ENCODE measurements at places on chromosomes 2 and 18.

DNA sequence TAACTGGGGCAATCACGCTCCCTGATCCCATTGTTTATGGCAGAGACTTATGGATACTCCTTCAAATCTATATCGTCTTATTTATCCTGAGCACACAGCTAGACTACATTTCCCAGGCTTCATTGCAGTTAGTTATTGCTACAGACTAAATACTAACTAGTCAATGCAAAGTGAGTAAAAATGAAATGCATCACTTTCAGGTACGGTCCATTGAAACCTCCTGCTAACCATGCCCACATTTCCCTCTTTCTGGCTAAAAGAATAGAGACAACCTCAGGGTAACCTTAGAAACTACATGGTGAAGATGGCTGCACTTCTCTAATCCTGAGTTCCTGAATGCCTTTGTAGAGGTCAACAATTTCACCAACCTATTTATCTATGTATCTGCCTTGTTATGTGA is 437.4 kb downstream of the EPHA4 start:
- no peak for DNase-seq

DNA sequence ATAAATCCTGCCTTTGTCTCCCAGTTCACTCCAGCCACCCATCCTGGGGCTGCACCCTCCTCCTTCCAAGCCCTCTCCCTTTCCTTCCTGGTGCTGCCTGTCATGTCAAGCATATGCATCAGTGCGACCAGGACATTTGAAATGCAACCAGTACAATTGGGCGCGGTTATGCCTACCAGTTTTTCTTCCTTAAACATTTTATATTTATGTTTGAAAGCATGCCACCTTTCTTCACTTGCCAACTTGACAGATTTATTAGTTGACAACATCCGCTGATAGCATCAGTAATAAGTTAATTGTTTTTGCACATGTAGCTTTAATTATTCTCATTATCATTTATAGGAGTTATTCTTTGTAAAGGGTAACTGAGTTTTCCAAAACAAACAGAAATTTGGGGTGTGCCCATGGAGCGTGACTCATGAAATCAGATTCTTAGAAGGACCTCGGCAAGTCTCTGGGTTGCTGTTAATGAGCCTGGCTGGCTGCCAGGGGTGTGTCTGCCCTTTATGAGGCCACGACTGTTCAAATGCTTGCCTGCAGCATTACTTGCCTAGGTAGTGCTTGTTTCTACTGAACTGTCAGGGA is 32.8 kb upstream of the IL1B start:
- DNase-seq: peak; percentile 94

- DNase-seq: no peak
Observed at GRCh38 chr2:104120171-104120570, 733.7 kb upstream of the POU3F3 start.

DNA sequence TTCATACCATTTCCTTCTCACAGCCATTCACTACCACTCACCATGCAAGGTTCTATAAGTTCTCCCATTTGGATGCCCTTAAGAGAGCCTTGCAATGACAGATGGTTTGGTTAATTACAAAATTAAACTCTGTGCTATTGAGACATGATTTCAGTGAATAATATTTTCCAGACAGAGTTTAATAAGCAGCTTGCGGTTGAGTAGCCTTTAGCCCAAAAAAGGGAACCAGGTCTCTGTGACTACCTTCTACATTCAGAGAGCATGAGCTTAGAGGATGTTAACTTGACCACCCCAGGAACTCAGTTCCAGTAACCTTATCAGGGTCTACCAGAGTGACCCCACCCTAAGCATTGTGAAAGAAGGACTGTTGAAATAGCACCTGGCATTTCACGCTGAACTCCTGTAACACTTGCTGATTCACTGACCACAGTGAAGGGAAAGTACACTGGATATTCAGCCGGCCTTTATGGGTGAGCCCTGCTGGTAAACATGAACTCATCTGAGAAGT is 1173.1 kb upstream of the ZEB2 start:
- DNase-seq: peak; percentile 40

- DNase-seq: no peak
Observed at GRCh38 chr2:7239078-7239477, 321.9 kb downstream of the RNF144A start.

DNA sequence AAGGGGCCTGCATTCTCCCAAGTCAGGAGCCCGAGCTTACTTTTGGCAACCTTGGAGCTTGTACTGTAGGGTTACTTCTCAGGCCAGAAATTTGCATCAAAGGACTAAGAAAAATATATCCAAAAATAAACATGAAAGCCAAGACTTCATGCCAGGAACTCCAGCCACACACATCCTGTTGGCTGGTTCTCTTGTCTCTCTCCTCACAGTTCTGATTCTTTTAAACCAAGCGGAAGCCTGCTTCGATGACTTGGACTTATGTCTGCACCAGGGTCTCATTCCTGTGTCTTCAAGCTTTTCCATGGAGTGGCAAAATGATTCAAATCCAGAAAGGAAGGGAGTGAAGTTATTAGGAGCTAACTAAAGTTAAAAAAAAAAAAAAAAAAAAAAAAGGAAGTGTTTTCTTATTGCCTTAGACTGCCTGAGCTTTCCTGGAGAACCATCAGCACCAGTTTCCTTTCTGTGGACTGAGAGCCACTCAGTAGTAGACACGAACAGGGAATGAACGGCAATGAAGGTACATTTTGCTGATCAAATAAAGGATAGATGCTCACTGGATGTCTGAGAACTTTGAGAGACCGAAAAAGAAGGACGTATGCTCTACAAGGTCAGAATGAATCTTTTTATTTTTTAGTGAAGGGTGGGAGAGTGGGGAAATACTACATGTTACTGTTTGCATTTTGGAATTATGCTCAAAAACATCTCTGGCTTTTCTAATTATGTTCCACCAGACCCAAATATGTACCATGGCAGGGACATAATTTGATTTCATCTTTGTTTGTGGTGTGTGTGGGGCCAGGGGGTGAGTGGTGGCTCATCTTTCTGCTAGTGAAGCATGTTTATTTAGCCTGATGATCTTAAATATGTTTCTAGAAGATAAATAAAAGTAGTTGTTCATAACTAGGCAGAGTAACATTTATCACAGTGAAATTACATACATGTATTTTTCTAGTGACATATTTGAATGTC is 86.0 kb downstream of the RAPGEF4 start:
- peak; percentile 22 for DNase-seq

DNA sequence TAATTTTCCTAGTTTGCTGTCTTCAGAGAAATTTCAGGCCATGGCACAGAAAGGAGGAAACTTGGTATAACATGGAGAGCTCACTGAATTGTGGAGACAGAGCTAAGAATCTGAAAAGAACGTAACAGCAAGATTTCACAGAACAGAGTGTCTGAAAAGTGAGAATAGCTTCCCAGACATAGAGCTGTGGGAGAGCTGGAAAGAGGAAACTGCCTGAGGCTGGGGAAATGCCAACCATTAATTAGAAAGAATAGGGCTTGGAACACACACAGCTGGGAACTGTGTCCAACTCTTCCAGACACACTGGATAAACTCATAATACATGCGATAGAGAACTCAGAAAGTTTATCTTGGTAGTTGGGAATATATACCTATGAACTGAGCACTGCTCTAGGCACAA is 51.6 kb upstream of the KYNU start:
- peak; percentile 75 for DNase-seq

DNA sequence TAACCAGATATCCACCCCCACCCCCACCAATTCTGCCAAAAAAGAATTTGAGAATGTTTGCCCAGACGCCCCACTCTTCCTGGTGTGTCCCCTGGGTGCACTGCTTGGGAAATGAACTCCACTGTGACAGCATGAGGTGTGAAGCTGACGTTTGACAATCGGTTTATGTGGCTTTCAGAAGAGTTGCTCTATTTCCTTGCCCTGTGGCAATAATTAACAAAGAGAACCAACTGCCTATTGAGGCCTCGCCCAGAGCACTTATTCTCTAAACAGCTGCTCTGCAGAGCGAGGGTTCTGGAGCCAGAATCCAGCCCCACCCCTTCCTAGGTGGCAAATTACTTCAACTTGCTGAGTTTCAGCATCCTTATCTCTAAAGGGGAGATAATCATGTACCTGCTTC is 115.8 kb upstream of the SIX3 start:
- no peak for DNase-seq

- DNase-seq: no peak
Observed at GRCh38 chr18:32346671-32347070, 124.0 kb downstream of the GAREM1 start.

DNA sequence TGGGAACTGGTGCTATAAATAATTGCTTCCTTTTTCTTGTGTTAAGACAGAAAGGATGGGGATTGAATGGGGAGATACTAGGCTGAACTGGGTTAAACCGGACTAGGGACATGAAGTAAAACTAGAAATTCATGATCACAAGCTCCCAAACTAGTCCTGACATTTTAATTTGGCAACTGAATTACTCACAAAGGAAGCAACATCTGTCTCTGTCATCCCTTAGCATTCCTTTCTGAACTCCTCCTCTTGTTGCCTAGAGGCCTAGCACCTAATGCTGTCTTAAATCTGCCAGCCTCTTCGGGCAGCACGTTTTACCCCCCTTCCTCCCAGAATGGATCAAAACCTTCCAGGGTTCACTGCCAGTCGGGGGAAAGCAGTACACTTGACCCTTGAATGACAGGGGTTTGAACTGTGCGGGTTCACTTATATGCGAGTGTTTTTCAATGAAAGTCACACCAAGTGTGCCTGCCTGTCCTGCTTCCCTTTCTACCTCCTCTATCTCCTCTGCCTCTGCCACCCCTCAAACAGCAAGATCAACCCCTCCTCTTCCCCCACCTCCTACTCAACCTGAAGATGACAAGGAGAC is 8.2 kb downstream of the KCTD1 start:
- peak; percentile 80 for DNase-seq

DNA sequence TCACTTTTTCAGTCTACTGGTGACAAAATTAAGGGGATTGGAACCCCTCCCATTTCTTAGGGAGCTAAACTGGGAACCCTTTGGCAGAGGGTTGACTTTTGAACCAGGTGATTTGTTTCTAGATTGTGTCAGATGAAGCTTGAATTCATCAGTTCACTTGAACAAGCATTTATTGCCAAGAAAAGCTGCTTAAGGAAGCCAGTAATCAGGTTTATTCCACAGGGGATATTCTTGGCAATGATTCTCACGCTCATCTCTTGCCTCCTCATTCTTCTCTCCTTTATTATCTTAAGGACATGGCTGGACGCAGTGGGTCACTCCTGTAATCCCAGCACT is 101.0 kb downstream of the ALPK2 start:
- no peak for DNase-seq

DNA sequence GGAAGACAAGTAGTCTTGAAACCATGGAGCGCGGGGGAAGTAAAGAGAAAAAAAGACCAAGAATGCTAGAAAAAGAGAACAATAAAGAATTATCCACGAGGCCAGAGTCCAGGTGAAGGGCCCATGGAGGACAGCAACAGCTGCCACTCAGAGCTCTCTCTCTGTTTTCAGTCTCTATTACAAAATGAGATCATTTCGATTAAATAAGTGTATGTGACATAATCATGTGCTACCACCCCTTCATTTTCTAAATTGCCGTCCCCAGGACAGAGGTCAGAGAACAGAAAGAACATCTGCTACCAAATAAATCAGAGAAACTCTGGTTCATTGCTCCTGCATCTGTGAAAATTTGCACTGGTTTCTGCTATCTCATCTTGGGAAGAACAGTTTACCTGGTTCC is 838.7 kb downstream of the RNF144A start:
- DNase-seq: no peak

DNA sequence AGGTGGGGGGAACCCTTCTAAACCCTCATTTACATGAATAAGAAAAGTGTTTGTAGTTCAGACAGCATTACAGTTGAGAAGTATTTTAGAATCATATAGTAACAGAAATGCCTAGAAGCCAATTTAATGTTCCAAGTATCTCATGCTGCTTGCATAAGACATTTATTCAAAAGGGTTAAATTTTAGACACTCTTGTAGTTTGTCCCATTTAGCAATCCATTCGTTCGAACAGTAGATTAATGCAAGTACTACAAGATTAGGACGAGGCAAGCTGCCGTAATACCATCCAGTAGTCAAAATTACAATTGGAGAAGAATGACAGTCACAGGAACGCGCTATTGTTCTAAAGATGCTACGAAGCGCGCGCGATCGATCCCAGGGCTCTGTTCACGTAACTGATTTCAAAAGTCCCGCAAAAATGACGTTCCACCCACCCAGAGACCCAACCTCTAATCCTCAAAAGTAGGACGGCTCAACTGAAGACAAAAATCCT is 1.2 kb downstream of the TMEM237 start:
- DNase-seq: no peak

- peak; percentile 32 for DNase-seq
Observed at GRCh38 chr2:235533198-235533597, 39.4 kb downstream of the AGAP1 start.

- no peak for DNase-seq
Observed at GRCh38 chr2:66414896-66415295, 20.0 kb upstream of the MEIS1 start.

DNA sequence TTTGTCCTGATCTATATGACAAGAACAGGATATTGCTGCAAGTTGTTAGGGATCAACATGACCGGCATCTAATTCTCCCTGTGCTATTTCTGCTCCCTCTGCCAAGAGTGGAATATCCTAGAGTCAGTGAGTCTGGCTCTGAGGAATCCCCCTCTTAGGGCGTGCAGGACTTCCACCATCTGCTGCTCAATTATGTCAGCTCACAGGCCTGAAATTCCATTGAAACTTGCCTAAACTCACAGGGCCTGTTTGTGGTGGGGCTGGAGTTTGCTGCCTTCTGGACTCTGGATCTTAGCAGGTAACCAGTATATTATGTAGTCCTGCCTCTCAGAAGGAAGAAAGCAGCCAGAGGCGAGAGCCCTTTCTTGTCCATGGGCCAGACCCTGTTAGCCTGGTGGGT is 323.0 kb downstream of the TSN start:
- DNase-seq: peak; percentile 56

DNA sequence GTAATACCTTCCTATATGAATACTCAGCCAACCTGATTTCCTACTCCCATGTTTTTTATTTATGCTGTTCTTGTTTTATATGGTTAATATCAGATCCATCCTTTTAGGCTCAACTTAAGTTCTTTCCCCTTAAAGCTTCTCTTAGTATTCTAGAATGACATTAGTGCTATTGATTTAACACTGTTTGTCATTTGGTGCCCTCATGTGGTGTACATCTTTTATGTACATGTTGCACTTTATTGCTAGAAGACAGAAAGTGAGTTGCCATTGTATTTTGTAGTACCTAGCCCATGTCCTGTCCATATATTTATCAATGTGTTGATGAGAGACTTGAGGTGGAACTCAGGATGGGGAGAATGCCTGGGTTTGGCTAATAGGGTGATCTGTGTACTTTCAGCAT is 2.5 kb downstream of the HTRA2 start:
- peak; percentile 66 for DNase-seq

DNA sequence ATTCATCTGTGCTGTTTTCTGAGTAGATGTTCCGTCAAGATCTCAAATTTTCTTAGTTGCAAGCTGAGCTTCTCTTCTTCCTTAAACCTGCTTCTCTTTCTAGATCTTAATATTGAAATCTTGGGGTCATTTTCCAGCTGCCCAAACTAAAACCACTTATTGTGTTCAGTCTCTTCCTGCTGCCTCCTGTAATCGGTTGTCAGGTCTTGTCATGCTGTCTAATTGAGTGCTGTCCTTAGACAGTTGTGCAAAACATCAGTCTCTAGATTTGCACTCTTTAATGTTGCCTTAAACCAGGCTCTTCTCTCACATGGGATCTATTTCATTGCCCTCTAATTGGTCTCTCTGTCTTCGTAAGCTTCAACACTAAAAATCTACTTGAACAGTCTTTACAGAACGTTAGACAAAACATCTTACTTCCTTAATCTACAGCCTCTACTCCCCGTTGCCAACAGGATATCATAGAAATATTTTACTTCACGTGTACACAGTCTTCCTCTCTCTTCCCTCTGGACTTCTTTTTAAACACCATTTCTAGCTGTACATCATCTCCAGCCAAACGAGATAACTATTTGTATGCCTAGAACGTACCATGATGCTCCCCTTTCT is 34.9 kb downstream of the GPD2 start:
- DNase-seq: no peak

GRCh38 chr2:70834881-70835280 is 735 bp downstream of the CD207 start:
- no peak for DNase-seq

Measured in EH (cell line).